Skeletal muscle tissue (tissue), 5 donors: ENCODE measurements at places on chromosomes 2 and 18. TPM values are rescaled to one million over a fixed set of nuclear protein-coding genes. Genes with fewer than 3 reads are reported as not detected.

The ACOXL gene
- not detected for total RNA-seq

The EIF5B gene
- 11.0 TPM for total RNA-seq

The MRPS5 gene
- total RNA-seq: 36.5 TPM

The UGT1A7 gene
- total RNA-seq: not detected

The UGT1A4 gene
- not detected for total RNA-seq

The NTSR2 gene
- not detected for total RNA-seq

The THSD7B gene
- total RNA-seq: 2.1 TPM

The NUP35 gene
- total RNA-seq: 24.0 TPM

The ALPG gene
- not detected for total RNA-seq

The PRKD3 gene
- total RNA-seq: 48.5 TPM

The IL36A gene
- total RNA-seq: not detected

The MAPK4 gene
- total RNA-seq: 5.7 TPM

The SPRED2 gene
- 7.8 TPM for total RNA-seq

The SRD5A2 gene
- total RNA-seq: not detected

The CNGA3 gene
- 0.52 TPM for total RNA-seq

The HRH4 gene
- not detected for total RNA-seq

The TEKT4 gene
- total RNA-seq: under 0.01 TPM

The AFF3 gene
- total RNA-seq: 8.4 TPM

The FBLN7 gene
- 9.9 TPM for total RNA-seq

The G6PC2 gene
- 1.0 TPM for total RNA-seq

The D2HGDH gene
- total RNA-seq: 5.7 TPM

The EN1 gene
- total RNA-seq: 4.2 TPM

The TMEM247 gene
- not detected for total RNA-seq

The RNF125 gene
- 9.4 TPM for total RNA-seq

The WNT6 gene
- total RNA-seq: not detected

The TLX2 gene
- total RNA-seq: not detected

The DAPL1 gene
- not detected for total RNA-seq

The CLEC4F gene
- not detected for total RNA-seq

The MTERF4 gene
- 32.4 TPM for total RNA-seq

The GDF7 gene
- total RNA-seq: 0.52 TPM

The MALL gene
- 8.9 TPM for total RNA-seq

The CGREF1 gene
- 2.1 TPM for total RNA-seq

The SLC9A2 gene
- total RNA-seq: 2.1 TPM

The BOD1L2 gene
- total RNA-seq: not detected

The CACNB4 gene
- total RNA-seq: 7.8 TPM

The GULP1 gene
- total RNA-seq: 21.9 TPM

The CSRNP3 gene
- 18.8 TPM for total RNA-seq

The HS6ST1 gene
- 12.5 TPM for total RNA-seq

The XDH gene
- total RNA-seq: not detected

The UGT1A1 gene
- total RNA-seq: not detected
